ENCODE measurements at places on chromosomes 1 and 21.

DNA sequence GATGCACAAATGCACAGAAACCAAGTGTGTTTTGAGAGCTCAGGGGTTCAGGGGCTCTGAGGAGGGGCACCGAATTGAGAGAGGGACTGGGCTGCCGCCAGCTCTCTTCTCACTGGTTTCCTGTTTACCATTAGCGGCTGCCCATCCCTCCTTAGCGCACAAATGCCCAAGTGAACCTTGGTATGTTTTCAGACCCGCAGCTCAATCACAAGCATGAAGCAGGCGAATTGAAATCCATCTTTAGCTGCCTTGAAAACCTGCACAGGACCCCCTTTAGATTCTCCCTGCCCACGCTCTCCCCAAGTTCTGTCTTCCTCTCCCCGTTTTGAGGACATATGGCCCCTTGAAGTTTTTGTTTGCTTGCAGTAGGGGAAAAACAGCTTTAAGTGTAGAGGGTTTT, 61.1 kb upstream of the ACOT11 start:
- no peak for DNase-seq

DNA sequence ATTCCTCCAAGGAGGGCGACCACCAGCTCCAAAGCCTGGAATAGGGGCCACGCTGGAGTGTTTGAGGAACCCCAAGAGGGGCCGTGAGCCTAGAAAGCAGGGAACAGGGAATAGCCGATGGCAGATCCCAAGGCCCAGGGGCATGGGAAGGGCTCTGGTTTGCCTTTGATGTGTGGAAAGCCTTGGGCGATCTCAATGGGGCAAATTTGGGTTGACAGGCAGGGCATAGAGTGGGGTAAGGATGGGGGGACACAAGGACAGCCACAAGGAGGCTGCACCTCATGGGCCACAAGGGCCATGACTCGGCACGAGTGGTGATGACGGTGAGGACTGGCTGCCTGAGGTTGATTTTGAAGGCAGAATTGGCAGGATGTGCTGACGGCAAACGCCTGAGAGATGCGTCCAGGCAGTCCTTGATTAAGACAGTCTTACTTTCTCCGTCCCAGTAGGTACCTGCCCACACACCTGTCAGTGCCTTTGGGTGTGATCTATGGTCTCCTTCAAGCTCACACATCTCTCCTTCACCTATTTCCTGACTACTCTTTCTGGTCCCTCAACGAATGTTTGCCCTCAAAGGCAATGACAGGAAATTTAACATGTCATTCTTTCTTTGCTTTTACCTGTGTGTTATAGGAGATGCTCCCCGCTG, 2.0 kb upstream of the TMPRSS3 start:
- no peak for DNase-seq

- no peak for DNase-seq
These were observed 11.9 kb upstream of the HYI start for GRCh38 chr1:43465505-43466067.

- no peak for DNase-seq
These were observed 335.3 kb downstream of the BRINP2 start for GRCh38 chr1:177505905-177506590.

DNA sequence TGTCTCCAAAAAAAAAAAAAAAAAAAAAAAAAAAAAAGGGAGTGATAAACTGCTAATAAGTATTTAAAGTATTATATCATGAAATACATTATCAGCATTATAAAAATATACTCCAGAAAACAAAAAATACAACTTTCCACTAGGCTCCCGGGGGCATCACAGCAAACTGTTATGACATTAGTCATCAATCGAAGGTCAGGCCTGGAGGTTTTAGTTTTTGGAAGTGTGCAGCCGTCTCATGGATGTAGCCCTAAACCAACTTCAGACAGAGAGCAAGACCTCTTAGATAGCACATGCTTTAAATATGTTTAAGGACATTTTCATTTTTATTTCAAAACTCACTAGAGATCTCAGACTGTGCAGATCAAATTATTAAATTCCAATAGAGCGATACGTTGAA, 106.3 kb downstream of the RERE start:
- no peak for DNase-seq

GRCh38 chr1:197485790-197486189, 217.7 kb downstream of the CRB1 start:
- DNase-seq, result peak; percentile 71

DNA sequence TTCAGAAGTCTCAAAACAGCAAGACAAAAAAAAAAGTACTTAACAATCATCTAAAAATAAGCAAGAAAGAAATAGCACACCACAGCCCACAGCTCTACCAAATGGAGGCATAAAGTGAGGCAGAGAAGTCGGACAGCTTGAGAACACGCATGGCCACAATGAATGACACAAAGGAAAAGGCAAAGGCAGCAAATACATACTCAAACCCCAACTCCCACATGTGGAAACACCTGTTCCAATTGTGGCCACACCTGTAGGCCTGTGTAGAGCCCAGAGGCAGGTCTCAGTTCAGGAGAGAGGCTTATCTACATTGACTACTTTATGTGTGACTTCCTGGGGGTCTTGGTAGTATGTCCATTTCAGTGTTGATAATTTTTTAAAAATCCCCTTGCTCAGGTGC, 543.5 kb downstream of the LMO4 start:
- no peak for DNase-seq

DNA sequence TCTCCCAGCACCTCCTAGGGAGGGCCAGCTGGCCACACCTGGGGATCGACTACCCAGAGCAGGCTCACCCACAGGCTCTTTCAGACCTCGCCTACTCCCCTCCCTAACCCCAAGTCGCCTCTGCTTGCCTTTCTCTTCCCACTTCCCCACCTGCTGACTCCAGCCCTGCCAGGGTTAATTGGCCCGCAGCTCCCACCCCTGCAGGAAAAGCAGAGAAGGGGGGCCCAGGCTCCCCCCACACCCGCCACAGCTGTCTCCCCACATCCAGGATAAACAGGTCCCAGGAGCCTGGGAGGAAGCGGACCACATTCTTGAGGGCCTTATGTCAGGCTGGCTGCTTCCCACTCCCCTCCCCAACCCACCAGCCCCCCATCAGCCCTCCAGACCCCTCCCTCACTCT, 45.0 kb downstream of the TAS1R2 start:
- no peak for DNase-seq

DNA sequence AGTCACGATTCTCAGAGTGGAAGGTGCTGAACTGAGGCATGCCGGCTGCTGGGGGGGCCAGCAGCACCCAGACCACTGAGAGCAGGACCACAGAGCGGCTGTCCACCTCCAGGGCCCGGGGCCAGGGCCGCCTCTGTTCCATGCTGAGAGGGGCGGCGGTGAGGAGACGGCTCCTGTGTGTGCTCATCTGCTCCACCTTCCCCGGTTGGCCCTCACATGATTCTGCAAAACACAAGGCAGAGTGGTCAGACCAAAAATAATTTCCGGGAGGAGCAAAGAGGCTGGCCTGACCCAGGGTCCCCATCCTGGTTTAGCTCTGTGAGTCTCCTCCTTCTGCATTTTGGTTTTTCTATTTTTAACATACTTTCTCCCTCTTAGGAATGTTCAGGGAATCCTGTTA, 26.4 kb downstream of the PLXNA2 start:
- no peak for DNase-seq

GRCh38 chr1:8457760-8458381, 140.0 kb downstream of the SLC45A1 start:
- DNase-seq, result no peak

DNA sequence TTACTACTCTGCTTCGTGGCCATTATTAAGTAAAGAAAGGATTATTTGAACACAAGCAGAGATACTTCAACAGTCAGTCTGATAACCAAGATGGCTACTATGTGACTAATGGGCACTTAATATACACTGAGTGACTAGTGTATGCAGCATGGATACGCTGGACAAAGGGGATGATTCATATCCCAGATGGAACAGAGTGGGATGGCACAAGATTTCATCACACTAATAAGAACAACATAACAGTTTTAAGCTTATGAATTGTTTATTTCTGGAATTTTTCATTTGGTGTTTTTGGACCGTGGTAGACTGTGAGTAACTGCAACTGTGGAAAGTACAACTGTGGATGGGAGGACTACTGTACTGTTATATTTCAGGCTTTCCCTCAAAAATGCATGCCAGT, 9.4 kb downstream of the ZCCHC17 start:
- DNase-seq, result no peak

- no peak for DNase-seq
These were observed 125.7 kb upstream of the TMPRSS15 start for GRCh38 chr21:18529254-18529653.

Measured in islet precursor cell (in vitro differentiated cells).